ENCODE measurements at places on chromosomes 13 and 19.
A peak's percentile ranks its signal among the peaks of the same experiment; 100 is the strongest.

DNA sequence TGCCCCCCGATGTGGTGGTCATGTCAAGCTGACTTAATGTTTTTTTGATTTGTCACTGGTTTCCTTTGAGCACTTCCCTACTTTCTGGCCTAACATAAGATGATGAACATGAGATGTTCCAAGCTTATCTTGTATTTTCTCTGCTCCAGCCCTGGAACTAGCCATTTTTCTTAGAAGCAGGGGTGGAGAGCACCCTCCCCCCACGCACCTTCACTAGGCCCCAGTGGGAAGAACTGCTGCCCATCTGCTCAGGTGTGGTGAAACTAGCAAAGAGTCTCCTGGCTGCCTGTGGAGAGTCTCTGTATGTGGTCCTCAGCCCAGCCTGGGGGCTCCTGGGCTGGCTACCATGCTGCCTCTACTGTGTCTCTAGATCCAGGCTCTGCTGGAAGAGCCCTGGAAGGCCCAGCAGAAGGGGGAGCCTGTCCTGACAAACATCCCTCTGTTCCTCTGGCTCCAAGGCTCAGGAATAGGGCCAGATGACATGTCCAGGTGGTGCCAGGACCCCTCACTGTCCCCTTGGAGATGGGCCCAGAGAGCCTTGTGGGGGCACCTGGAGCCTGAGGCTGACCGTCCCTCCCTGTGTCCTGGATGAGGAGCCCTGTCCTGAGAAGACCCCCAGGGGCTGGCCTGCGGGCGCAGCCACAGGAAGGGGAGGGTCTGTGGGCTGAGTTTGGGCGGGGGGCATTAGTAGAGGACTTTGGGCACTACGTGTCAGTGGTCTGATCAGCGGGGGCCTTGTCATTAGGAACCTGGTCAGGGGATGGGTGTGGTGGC, 4.8 kb upstream of the ZNF14 start:
- DNase-seq: no peak

DNA sequence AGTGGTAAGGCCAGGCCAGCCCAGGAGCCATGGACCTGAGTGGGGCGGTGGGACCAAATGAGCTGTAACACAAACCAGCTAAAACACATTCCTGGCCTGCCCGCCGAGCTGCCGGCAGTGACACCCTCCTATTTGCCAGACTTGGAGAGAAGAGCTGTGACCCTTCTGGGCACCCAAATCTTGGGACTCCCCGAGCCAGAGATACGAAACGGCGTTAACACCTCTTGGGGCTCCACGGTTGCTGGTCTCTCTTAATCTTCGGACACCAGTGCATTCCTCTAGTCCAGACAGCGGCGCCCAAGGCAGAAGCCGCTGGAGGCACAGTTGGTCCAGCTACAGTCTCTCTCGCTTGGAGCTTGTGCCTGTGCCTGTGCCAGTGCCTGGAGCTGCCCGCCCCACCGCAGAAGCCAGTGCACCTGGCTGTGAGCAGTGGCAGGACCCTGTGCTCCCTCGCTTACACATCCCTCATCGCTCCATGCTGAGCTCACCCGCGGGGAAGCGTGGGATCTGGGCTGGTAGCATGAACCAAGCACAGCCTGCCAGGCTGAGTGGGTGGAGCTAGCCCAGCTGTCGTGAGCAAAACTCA, 147.2 kb upstream of the KLHL1 start:
- no peak for DNase-seq

DNA sequence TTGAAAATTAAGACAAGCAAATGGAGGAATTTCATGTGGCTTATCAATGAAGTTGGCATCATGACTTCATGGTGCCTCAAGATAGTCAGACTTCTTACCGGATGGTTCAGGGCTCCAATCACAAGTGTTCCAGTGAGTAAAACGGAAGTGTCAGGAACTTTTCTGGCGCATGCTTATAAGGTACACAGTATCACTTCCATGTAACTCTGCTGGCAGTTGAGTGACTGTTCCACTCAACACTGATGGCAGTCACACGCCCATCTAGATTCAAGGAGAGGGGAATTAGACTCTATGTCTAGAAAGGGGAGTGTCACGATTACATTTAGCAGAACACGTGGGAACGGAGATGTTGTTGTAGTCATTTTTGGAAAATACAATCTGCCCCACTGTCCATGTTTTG, 114.3 kb downstream of the KCTD15 start:
- no peak for DNase-seq

DNA sequence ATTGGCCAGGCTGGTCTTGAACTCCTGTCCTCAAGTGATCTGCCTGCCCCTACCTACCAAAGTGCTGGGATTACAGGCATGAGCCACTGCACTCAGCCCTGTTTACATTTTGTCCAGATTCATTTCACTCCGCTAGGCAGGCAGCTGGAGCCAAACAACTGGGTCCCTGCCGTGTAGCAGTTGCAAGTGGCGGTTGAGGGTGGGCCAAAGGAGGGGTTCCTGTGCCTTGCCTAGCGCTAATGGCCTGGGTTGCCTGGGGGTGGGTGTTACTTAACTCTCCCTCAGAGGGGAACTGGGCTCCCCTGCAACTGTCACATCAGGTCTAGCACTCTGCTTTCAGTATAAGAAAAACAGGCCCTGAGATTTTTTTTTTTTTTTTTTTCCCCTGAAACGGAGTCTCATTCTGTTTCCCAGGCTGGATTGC, 7.4 kb downstream of the ACP5 start:
- DNase-seq: peak; percentile 46

DNA sequence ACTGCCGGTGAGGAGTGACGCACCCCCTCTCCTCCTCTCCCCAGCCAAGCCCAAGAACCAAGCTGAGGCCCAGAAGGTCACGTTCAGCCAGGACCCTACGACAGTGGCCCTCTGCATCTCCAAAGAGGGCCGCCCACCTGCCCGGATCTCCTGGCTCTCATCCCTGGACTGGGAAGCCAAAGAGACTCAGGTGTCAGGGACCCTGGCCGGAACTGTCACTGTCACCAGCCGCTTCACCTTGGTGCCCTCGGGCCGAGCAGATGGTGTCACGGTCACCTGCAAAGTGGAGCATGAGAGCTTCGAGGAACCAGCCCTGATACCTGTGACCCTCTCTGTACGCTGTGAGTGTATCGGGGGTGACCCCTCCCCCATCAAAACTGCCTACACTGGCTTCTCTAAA, 19.2 kb upstream of the TOMM40 start:
- no peak for DNase-seq

- no peak for DNase-seq
Measured at GRCh38 chr19:6803036-6803404, 30.5 kb downstream of the VAV1 start.

- DNase-seq: no peak
Measured at GRCh38 chr13:62360609-62361008, 945.0 kb upstream of the PCDH20 start.

DNA sequence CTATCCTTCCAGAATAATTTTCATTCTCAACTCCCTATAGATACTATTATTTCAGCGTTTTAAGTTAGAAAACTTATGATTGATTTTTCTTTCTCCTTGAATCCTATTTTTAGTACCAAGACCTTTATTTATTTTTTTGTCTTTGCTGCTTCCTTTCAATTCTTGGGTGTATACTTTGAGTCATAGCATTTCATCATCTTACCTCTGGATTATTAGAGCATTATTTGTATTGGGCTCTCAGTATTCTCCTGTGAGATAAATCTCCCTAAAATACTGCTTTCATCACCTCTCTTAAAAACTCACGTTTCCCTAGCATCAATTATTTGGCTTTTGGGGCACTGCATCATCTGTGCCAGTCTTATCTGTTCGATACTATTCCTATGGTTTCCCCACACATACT, 222.8 kb downstream of the POSTN start:
- DNase-seq: no peak

- DNase-seq: no peak
Measured at GRCh38 chr13:91576590-91576989, 178.2 kb downstream of the GPC5 start.
